ENCODE measurements at places on chromosomes 11 and 22. TPM values are rescaled to one million over a fixed set of nuclear protein-coding genes. Genes with fewer than 3 reads are reported as not detected.

The OR8A1 gene
- total RNA-seq, result not detected

The SLC5A1 gene
- 12.9 TPM for total RNA-seq

The C11orf21 gene
- total RNA-seq, result 0.76 TPM

The CALCA gene
- not detected for total RNA-seq

The CFAP300 gene
- 0.80 TPM for total RNA-seq

The CLNS1A gene
- total RNA-seq, result 107 TPM

The OR52K2 gene
- total RNA-seq, result not detected

The CCDC116 gene
- 1.9 TPM for total RNA-seq

The GAB4 gene
- not detected for total RNA-seq

The SCN3B gene
- total RNA-seq, result not detected

The NLRP6 gene
- total RNA-seq, result 1.3 TPM

The CDC42EP2 gene
- 11.4 TPM for total RNA-seq

The UPK3A gene
- not detected for total RNA-seq

The CRYBB3 gene
- not detected for total RNA-seq

All from esophagus squamous epithelium (tissue), 5 donors.